ENCODE measurements at places on chromosomes 13 and 19. TPM values are rescaled to one million over a fixed set of nuclear protein-coding genes. Genes with fewer than 3 reads are reported as not detected.

- no peak for DNase-seq
Measured at GRCh38 chr19:52621376-52621775, 16.8 kb downstream of the ZNF83 start.

- DNase-seq, result no peak
Measured at GRCh38 chr19:16627193-16627927, 644 bp downstream of the MED26 start.

GRCh38 chr19:41944336-41944735, 14.8 kb downstream of the RABAC1 start:
- no peak for DNase-seq

DNA sequence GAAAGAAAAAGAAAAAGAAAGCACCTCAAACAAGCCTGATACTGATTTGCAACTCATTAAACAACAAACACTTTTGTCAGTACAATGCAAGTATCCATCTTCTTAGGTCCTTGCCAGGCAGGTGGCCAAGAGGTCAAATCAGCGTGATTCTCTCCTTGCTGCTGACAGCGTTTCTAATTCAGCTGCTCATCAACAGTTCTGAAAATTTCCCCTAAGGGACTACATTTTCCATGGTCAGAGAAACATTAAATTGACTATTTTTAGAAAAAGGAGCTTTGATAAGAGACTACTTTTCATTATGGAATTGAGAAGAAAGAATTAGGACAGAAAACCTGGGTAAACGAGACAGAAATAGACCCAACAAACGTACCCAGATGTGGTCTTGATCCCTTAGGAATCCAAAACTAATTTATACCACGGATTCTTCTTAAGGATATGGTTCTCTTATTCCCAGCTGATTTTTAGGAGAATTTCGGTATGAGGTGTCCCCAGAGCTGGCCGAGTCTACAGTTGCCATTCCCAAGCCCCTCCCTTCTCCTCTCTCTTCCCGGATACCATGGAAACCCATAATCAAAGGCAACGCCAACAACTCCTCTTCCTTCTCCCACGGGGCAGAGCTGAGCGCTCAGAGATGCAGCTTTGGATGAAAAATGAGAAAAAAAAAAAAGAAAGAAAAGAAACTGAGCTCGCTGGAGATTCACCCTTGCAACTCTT, 29.5 kb upstream of the CEBPG start:
- DNase-seq, result peak; percentile 82

DNA sequence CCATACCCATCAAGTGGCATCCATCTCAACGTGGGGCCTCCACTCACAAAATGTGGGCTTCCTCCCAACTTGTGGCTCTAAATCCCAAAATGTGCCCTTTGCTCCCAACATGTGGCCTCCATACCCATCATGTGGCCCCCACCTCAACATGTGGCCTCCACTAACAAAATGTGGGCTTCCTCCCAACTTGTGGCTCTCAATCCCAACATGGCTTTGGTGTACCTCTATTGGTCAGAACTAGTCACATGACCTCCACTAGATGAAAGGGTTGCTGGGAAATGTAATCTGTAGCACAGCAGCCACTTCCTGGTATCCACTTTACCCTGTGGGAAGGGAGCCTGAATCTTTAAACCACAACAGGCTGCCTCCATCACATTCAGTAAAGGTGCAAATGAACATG, 10.1 kb upstream of the ACER1 start:
- no peak for DNase-seq

GRCh38 chr19:46287585-46287984, 9.3 kb upstream of the HIF3A start:
- DNase-seq, result no peak

DNA sequence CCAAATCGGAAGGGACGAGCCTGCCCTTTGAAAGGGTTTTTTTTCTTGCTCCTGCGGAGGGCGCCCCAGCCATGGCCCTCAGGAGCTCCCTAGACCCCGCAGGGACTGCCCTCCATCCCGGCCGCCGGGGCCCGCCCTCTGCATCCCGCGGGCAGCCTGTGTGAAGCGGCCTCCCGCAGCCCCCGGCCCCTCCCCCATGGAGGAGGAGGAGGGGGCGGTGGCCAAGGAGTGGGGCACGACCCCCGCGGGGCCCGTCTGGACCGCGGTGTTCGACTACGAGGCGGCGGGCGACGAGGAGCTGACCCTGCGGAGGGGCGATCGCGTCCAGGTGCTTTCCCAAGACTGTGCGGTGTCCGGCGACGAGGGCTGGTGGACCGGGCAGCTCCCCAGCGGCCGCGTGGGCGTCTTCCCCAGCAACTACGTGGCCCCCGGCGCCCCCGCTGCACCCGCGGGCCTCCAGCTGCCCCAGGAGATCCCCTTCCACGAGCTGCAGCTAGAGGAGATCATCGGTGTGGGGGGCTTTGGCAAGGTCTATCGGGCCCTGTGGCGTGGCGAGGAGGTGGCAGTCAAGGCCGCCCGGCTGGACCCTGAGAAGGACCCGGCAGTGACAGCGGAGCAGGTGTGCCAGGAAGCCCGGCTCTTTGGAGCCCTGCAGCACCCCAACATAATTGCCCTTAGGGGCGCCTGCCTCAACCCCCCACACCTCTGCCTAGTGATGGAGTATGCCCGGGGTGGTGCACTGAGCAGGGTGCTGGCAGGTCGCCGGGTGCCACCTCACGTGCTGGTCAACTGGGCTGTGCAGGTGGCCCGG, 815 bp downstream of the MAP3K10 start:
- no peak for DNase-seq

- no peak for DNase-seq
Measured at GRCh38 chr13:43157796-43158195, 134.4 kb downstream of the DNAJC15 start.

GRCh38 chr19:16628984-16629691, 1.1 kb upstream of the MED26 start:
- peak; percentile 81 for DNase-seq

DNA sequence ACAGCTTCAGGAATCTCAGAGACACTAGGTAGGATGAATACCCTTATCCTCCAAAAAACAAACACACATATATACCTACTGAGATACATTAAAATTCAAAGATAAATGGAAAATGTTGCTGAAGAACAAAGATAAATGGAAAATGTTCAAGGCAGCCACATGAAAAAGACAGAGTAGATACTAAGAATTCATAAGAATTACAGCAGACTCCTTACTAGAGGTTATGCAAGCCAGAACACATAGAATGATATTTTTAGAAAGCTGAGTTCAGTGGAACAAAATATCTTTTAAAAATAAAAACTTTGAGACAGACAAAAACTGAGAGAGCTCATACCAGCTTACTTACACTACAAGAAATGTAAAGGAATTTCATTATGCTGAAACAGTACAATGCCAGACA, 35.6 kb downstream of the UCHL3 start:
- no peak for DNase-seq

DNA sequence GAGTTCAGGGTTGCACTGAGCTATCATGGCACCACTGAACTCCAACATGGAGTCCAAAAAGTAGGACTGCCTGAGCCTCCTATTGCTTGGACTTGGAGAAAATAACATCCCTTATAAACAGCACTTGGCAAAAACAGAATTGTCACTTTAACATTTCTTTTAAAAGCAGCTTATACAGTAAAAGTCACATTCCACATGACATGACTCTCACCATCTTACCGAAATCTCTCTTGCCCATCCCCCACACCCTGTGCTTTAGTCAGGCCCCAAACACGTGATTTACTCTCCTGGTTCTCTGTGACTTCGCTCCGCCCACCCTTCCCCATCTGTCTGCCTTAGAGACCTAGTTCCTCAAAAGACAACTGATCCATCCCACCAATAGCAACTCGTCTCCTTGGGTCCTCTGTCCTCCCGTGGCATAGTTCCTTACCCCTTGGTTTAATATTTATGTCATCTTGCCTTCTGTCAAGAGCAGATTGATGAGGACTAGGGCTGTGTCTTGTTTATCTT, 4.6 kb downstream of the SAFB start:
- peak; percentile 25 for DNase-seq

- no peak for DNase-seq
Measured at GRCh38 chr13:101655435-101655834, 203.0 kb downstream of the ITGBL1 start.

DNA sequence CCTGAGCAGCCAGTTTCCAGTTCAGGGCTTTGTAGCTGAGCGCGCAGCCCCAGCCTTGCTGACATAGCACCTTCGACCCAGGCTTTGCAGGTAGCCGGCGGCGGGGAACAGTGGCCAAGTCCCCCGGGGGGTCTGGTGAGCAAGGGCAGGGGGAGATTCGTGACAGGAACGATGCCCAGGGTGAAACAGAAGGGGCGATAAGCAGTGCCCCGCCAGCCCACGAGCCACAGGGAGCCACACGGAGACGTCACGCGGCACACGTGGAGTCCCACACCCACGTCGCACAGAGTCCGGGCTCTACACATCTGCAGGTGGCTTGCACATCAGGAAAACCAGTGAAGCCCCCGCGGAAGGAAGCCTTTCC, 127.2 kb downstream of the SOX1 start:
- no peak for DNase-seq

- no peak for DNase-seq
Measured at GRCh38 chr13:48680756-48681392, 27.1 kb downstream of the CYSLTR2 start.

- DNase-seq, result no peak
Measured at GRCh38 chr19:35347171-35347929, at the start of gene FFAR1. Gene FFAR1, plus strand, starts transcription at chr19:35347902. Its CDS starts 3,650 bp downstream, at chr19:35351552.

DNA sequence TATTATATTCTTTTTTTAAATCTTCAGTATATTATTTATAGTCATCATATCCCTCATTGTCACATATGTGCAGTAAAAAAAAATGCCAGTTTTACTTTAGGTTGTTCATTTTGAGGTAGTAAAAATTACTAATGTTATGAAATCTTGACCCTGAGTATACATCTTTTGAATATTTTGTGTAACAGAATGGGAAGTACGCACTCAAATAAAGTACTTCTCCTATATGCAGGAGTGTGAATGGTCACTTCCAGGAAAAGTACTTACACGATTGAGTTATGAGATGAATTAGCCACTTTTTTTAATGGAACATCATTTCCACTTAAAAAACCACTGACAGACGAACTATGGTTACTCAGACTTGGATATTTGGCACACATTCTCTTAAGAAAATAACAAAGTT, 58.5 kb downstream of the C13orf42 start:
- no peak for DNase-seq

DNA sequence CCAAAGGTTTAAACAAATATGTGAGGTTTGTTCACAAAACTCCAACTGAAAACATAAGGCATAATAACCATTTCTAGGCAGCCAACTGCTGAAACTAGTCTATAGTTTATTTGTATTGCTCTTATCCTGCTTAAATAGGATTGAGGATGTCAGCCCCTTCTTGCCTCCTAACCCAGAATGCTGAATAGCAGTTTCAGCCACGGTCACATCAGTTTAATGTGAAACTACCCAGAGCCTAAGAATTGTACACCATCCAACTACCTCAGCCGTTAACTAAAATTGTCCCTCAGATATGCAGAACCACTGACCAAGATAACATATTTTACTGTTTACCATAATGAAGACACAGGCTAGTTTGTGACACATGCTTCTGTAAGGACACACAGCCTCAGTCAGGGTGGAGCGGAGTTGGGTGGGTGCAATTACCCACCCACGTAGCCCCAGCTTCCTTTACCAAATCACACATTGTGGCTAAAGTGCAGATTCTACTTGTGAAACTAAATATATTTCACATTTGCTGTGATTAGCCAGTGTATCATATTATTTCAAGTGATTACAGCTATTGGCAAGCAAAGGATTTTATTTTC, 259.9 kb downstream of the EFNB2 start:
- no peak for DNase-seq

DNA sequence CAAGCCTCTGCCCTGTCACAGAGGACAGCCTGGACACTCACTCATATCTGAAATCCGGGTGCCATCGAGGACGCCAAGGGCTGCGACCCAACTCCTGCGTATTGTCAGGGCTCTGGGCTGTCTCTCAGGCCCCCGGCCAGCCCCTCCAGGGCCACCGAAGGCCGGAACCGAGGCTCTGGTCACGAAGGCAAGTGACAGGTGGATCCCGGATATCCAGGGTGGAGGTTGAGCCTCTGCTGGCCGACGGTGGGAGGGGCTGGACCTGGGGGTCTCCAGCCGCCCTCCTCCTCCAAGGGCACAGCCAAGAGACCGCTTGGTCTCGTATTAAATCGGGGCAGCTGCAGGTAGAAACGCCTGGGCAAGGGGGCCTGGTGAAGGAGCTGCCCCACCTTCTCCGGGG, 5.4 kb downstream of the RNF126 start:
- DNase-seq, result no peak

DNA sequence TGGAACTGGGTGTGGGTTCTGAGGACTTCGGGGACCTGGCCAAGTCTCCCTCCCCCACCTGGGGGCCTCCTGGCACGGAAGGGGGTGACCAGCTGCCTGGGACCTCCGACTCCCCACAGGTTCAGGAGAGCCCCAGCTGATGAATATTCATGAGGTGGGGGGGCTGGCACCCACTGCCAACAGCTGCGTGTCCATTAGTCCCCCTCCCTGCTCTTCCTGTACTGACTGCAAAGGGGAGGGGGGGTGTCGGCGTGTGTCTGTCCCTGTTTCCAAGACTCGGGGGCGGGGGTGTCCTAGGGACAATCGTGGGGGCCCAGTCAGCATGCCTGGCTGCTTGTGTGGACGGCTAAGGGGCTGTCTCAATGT, 10.6 kb upstream of the NFIX start:
- peak; percentile 32 for DNase-seq

DNA sequence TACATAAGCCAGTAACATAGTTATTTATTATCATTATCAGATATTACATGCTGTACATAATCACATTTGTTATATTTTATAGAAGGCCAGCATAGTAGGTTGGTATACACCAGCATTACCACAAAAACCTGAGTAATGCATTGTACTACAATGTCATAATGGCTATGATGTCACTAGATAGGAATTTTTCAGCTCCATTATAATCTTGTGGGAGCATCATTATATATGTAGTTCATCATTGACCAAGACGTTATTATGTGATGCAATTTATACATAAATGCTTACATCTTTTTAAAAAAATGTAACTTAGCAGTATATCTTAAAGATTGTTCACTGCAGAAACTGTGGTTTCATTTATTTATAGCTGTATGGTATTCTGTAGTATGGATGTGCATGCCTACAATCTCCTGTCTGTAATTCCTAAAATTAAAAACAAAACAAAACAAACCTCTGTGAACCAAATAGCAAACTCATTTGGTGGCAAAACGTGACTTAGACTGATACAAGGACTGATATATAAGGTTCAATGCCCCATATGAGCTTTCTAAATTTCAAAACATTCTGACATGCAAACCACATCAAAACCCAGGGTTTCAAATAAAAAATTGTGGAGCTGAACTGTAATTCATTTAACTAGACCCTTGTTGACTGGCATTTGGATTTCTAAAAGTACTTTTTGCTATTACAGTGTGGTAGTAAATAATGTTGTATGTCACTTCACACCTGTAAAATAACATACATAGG, 250.9 kb downstream of the DLEU7 start:
- no peak for DNase-seq

- peak; percentile 52 for DNase-seq
Measured at GRCh38 chr13:32969516-32969941, 46.7 kb upstream of the KL start.

- DNase-seq, result no peak
Measured at GRCh38 chr13:51912511-51913225, 50.9 kb downstream of the CCDC70 start.

MLLT1 gene
- polyA plus RNA-seq, result 63.6 TPM

PEAK3 gene
- 0.11 TPM for polyA plus RNA-seq

C19orf18 gene
- polyA plus RNA-seq, result 0.54 TPM

UBE2L5 gene
- polyA plus RNA-seq, result not detected

SH2D3A gene
- polyA plus RNA-seq, result 5.3 TPM

JSRP1 gene
- polyA plus RNA-seq, result 72.1 TPM

MCEMP1 gene
- not detected for polyA plus RNA-seq

EXOC3L2 gene
- 0.53 TPM for polyA plus RNA-seq

ZNF274 gene
- polyA plus RNA-seq, result 11.5 TPM

KCNN1 gene
- polyA plus RNA-seq, result 6.9 TPM

MCF2L gene
- 20.7 TPM for polyA plus RNA-seq

CEACAM7 gene
- polyA plus RNA-seq, result not detected

SBSN gene
- not detected for polyA plus RNA-seq

LILRA1 gene
- not detected for polyA plus RNA-seq

Measured in muscle of arm (tissue), 14 donors.